ENCODE measurements at places on chromosomes 3 and 15.

DNA sequence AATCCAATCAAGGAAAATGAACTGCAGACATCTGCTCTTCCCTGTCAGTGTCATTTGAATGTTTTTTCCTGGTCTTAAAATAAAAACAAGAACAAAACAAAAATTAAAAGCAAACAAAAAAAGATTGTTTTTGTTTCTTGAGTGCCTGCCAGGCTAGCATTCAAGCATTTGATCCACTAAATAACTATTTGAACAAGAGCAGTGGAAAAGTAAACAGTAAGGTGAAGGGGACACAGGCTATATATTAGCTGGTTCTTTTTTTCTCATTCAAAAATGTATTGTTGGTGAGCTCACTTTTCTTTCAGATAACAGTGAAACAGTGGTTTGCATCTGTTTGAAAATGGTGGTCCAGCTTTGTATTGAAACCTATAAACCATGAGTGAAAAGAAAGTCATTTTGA lies 586.9 kb upstream of the SGO1 start:
- DNase-seq, result no peak

DNA sequence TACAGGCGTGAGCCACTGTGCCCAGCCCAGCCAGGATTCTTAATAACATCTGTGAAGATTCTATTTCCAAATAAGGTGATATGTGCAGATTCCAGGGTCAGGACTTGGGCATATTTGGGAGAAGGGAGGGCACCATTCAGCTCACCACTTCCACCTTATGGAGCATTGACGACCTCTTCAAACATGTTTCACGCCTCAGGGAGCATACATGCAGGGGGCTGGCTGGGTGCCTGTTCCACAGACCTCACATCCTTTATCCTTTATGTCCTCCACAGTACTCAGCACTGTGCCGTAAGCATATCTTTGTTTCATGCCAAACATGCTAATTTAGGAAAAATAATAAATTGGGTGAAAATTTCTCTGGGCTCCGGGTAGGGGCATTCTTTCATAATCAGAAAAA lies 229.0 kb downstream of the THSD4 start:
- DNase-seq, result no peak

DNA sequence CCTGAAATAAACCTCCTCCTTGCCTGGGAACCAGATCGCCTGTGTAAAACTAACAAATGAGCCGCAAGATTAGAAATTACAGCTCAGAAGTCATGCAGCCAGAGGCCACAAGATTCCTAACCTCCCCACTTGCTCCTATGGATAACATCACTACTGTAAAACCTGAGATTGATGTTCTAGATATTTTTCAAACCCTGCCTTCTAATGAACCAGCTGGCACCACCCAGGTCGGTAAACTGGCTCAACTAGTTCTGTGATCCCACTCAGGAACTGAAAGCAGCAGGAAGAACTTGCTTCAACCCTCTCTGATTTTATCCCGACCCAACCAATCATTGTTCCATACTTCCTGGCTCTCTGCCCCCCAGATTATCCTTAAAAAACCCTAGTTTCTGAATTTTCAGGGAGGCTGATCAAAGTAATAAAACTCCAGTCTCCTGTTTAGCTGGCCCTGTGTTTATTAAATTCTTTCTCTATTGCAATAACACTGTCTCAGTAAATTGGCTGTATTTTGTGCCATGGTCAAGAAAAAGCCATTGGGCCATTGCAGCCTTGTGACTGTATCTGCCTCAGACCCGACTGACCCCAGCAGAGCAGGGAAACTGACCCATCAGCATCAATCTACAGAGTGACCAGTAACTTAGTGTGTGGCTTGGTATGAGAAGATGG lies 98.9 kb downstream of the RPLP1 start:
- no peak for DNase-seq

DNA sequence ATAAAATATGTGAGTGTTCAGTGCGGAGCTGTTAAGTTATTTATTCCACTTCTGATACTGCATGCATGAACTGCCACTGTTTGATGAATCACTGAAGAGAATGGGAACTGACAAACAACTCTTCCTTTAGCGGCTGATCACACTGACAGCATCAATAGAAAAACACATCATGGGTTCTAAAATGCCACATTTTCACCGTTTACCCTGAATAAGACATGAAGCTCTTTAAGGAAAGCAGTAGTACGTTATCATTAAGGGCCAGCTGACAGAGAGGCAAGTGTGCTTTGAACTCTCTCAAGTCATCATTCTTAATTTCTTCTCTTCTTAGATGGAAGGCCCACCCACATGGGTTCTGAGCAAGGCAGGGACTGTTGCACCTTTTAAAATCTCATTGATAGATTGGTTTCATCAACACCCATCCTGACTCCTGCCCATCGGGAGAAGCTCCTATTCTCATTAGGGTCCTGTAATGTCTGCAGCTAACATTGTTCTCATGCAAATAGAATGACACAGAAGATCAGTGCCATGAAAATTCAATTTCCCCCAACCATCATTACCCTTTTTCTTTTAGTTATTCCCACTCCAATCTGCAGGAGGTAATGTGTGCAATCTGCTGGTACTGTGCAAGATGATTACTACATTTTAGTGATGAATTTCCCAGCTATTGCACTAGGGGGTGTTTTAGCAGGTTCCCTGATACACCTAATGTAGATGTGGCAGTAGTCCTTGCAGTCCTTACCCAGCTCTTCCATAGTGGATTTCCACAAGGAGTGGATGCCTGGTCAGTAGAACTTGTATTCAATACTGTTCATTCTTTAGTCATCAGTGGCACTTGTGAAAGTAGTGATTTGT lies 119.1 kb downstream of the ROBO2 start:
- no peak for DNase-seq

DNA sequence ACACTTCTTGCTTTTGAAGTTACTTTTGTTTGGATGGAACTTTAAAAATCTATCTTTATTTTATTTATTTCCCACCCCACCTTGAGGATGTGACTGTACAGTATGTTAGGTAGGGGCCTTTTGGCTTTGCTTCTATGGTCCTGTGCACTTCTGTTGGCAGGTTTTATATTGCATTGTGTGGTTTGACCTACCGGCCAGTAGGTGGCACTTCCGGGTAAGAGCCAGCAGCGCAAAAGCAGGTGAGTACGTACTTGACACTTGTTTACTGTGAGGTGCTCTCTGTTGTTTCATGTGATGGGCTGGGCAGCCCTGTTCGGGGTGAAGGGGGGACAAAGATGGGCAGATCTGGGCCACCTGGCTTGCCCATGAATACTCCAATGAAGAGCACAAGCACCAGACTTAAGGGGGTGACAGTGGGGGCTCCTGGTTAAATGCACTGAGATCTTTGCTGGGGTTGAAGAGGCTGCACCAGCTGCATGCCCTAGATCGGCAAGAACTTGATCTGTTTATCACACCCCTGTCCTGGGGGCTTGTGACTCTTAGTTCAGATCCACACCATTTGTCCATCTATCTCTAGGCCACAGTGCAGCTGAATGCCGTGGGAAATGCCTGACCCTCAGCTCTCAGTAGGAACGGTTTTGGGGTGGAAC lies 131.6 kb downstream of the NLGN1 start:
- DNase-seq, result no peak

DNA sequence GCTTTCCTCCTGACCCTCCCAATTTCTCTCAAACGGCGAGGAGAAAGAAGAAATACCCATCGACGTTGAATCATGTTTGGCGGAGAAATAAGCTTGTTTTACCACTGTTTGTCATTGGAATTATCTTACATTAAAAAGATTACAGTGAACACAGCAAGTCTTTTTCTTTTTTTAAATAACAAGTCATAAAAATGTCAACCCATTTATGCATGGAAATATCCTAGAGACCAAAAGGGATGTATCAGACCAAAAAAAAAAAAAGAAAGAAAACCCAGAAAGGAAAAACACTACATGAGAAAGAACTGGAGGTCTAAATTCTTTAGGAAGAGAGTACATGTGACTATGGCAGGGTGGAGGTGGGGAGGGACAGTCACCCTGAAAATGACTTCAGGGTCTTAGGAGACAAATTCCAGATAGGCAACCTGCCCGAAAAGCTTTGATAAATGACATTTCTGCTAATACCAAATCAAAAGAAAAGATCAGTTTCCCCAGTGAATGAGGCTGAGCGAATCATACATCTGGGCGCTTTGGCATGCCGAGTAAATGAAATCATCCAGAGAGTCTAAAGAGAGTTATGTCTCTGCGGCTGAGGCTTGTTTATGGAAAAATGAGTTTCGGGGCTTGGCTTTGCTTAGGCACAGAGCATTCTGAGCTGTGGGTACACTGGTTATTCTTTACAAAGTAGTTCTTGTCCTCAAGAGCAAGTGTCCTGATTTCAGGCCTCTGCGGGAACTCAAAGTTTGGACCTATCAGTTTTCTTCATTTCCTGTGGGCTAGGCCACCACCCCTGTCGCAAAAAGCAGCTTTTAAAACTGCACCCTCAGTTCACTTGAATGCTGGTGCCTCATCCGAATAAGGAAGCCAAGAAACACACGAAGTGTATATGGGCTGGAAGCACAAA lies 110.1 kb upstream of the TGFBR2 start:
- DNase-seq, result no peak

DNA sequence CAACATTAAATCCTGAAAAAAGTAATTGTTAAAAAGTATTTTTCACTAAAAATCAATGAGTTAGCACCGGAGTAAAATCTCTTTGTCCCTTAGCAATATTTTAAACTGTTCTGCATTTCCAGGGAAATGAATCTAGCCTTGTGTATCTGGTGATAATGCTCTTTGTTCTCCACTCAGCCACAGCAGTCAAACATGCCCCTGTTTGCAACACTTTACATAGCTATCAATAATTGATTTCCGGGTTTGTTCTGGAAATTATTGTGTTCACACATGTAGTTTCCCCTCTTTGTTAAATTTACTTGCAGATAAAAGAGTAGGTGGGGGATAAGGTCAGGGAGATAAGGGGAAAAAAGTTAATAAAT lies 3.6 kb upstream of the A4GNT start:
- no peak for DNase-seq

- no peak for DNase-seq
Measured at GRCh38 chr3:153633407-153633806, 471.4 kb downstream of the RAP2B start.

GRCh38 chr3:68136411-68136810 lies 482.0 kb upstream of the SUCLG2 start:
- DNase-seq, result no peak

GRCh38 chr3:107989661-107990060 lies 101.2 kb downstream of the CD47 start:
- DNase-seq, result no peak

DNA sequence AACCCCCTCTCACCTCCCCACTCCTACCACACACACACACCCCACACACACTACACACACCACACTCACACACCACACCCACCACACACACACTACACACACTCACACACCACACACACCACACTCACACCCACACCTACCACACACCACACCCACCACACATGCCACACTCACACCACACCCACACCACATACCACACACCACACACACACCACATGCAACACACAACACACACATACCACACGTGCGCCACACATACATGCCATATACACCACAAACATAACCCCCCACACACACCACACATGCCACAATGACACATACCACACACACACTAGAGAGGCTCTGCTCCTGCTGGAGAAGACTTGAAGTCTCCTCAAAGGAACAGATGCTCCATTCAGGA lies 5.9 kb upstream of the ITPKA start:
- DNase-seq, result no peak

GRCh38 chr3:161371441-161372320 lies at the start of gene SPTSSB:
Gene SPTSSB (minus strand): TSS chr3:161371517. CDS start chr3:161346323, 25,194 bp downstream.
- DNase-seq, result peak; percentile 32

DNA sequence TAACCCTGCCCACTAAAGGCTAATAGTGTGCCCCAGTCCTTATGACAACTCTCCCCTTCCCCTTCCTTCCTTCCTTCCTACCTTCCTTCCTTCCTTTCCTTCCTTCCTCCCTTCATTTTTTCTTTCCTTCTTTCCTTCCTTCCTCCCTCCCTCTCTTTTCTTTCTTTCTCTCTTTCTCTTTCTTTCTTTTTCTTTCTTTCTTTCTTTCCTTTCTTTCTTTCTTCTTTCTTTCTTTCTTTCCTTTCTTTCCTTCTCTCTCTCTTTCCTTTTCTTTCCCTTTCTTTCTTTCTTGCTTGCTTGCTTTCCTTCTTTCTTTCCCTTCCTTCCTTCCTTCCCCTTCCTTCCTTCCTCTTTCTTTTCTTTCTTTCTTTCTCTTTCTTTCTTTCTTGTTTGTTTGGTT lies 28.2 kb upstream of the SUSD5 start:
- no peak for DNase-seq

- DNase-seq, result no peak
Measured at GRCh38 chr3:72727172-72727571, 121.1 kb downstream of the SHQ1 start.

GRCh38 chr3:36403661-36404060 lies 23.4 kb downstream of the STAC start:
- DNase-seq, result no peak

GRCh38 chr15:100265641-100266035 lies 76.1 kb downstream of the ADAMTS17 start:
- no peak for DNase-seq

- DNase-seq, result no peak
Measured at GRCh38 chr3:37770336-37770735, 91.3 kb upstream of the CTDSPL start.

- no peak for DNase-seq
Measured at GRCh38 chr3:45280232-45280631, 54.1 kb upstream of the TMEM158 start.

DNA sequence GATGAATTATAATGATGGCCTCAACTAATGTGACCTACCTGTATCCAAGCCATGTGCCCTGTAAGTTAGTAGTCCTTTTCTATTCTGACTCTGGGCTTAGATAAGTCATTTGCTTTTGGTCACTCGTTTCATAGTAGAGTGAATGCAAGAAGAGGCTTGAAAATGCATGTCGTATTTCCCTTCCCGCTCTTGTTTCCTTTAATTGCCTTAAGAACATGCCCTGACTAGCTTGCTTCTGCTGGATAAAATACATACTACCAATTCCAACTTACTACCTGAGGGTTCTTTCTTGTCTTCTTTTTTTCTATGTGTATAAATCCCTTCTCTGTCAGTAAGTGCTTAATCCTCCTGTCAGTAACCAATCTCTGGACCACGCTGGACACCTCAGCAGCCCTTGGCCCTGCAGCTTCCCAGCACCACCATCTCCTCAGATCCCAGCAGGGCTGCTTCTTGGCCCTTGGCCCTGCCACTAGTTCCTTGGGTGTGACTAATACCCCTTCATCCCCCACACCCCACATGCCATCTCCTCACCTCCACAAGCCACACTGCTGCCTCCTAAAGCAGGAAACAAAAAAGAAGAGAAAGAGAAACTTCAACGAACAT lies 771.7 kb downstream of the IGSF11 start:
- DNase-seq, result no peak

GRCh38 chr3:185658504-185658912 lies 72.4 kb downstream of the SENP2 start:
- DNase-seq, result no peak
